Left lobe of liver (tissue), 2 donors: ENCODE measurements at places on chromosomes 3 and 15. TPM values are rescaled to one million over a fixed set of nuclear protein-coding genes. Genes with fewer than 3 reads are reported as not detected.

DNA sequence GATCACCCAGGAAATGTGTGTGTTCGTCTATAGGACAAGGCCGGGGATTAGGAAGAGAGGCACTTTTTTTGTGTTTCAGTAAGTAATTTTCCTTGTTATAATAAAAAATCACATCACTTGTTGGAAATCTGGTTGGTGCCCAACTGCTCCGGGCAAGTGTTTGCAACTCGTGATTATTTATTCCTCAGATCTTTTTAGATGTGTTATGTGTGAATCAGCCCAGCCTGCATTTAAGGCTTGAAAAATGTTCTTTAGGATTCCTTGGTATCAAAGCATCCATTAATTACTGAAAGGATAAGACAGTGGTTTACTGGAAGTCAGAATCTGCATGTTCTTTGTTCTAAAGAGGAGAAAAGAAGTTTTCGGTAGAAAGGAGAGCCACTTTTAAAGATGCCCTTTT is 345.6 kb downstream of the FEZF2 start:
- DNase-seq: no peak

DNA sequence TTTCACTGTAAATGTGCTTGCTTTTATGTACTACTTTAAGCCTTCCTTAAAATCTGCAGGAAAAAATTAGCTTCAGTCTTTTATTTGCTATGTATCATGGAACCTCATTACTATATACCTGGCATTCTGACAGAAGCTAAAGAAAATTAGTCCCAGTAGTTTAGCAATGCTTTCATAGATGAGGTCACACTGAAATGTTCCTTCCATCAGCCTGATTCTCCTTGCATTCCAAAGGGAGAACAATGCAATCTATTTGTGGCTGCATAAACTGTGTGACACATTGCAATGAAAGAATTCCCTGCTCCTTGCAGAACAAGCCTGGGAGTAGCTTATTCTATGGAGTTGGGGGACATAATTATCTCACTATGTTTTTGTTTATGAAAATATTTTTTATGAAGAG is 691.5 kb upstream of the ARPP21 start:
- DNase-seq: no peak

- no peak for DNase-seq
Observed at GRCh38 chr3:56998076-56998529, 62.4 kb upstream of the SPATA12 start.

- no peak for DNase-seq
Observed at GRCh38 chr15:77608774-77609173, 23.9 kb downstream of the LINGO1 start.

Gene TTBK2
- total RNA-seq: 6.6 TPM

Gene GAP43
- total RNA-seq: not detected

GRCh38 chr15:76345880-76346668 is 9.5 kb downstream of the ISL2 start:
- no peak for DNase-seq

DNA sequence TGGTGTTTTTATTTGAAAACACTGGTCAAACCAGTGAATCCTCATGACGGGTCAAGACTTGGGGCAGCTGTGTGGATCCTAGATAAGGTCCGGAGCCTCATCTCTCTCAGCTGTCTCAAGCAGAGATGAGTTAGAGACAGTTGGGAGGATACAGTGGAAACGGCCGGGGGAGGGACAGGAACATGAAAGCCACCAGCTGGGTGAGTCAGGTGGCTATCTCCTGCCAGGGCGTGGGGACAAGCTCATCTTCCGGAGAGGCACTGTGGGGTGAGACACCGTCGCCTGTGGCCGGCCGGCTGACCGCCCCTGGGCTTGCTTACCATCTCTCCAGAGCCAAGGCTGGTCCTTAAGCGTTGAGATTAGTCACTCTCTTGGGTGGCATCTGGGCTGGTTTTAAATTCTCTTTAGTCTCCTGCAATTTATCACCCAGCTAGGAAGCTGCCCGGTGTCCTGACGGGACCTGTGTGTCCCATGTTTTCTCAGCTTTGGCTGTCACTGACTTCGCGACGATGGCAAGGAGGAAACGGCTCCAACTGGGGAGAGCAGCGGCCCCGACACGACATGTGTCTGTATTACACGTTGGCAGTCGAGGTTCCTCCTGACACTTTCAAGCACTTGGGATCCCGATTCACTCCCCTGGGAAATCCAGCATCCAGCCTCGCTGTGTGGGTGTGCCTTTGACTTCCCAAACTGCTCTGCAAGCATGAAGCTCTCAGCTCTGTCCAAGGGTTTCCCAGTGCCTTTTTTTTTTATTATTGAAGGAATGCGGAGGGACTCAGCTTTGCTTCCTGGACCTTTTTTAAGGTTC is 7.5 kb downstream of the ST8SIA2 start:
- DNase-seq: no peak

- DNase-seq: no peak
Observed at GRCh38 chr3:16013568-16013967, 160.9 kb upstream of the GALNT15 start.

DNA sequence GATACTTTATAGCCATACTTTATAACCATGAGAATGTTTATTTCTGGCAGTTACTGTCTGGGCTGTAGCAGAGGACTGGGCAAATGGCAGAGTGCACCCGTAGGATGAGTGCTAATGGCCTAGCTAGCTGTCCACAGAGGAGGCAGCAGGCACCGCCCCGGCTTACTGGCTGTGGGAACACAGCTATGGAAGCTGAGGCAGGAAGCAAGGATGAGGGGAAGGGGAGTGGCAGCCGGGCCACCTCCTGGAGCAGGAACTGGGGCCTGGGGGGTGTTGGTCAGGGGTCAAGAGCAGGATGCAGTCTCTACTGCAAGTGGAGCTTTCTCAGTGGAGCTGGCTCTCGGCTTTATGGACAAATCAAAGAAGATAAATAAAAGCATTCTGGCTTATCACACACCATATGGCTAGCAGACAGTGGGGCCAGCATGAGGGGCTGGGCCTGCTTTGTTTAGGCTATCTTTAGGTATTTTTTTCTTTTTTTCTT is 316.8 kb upstream of the CTDSPL start:
- no peak for DNase-seq

DNA sequence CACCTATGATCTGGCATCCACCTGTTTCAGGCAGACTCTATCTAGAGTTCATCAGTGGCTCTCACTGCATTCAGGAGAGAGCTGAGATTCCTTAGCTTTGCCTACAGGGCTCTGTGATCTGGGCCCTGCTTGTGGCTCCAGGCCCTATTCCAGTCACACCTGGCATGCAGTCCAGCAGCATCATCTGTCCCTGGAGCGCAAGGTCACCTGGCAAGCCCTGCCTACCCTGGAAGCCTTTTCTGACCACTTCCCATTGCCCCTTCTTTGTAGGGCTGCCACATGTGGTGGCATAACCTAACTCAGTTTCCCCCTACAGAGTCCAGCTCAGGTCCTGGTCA is 115.1 kb upstream of the PLXNA1 start:
- peak; percentile 23 for DNase-seq

Gene RPLP1
- total RNA-seq: 577 TPM

Gene EBLN2
- total RNA-seq: 2.0 TPM

DNA sequence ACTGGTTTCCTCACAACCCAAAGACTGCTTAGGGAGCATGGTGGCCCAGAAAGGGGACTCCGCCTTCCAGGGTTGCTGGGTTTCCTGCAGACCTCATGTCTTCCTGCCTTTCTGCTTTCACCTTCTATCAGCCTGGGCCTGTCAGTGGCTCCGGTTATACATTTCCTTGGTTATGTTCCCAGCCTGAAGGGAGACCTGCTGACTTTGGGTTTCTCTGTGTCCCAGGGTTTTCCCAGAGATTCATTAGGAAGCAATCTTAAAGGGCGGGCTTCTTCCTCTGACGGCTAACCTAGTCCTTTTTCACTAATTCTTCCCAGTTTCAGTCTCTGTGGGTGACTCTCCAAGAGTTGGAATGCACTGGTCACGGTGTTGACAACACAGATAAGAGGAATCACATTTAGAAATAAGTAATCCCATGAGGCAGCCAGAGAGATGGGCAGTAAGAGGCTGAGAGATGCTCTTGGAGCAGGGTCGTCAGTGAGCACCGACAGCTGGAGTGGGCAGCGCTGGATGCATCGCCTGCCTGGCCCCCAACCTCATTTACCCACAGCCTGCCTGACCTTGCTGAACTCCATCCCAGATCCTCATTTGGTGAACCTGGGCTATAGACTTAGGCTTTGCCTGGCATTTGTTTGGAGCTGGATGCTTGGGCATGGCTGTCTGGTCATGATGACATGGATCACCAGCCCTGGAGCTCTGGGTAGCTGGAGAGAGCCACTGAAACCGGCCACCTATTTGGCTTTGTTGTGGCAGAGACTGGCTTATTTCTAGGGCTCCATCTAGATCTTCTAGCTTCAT is 10.0 kb upstream of the EHD4 start:
- DNase-seq: peak; percentile 28

GRCh38 chr15:44081026-44082013 is 113.8 kb downstream of the FRMD5 start:
- DNase-seq: no peak

DNA sequence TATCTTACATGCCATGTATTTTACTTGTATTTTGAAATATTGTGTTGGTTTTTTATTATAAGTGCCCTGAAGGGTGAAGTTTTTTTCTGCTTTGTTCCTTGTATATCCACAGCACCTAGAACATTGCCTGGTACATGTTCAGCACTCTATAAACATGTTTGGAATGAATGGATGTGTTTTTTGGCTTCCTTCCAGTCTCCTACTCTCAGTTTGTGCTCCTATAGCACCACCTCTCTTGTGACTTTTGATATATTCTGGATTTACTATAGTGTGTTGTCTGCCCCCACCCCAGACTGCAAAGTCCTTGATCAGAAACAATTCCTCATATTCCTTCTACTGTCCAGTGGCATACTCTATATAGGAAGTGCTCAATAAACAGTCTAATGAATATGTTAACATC is 60.6 kb downstream of the PLCL2 start:
- no peak for DNase-seq

GRCh38 chr15:40034186-40034946 is 4.6 kb downstream of the SRP14 start:
- no peak for DNase-seq

Gene KNSTRN
- total RNA-seq: 9.2 TPM

DNA sequence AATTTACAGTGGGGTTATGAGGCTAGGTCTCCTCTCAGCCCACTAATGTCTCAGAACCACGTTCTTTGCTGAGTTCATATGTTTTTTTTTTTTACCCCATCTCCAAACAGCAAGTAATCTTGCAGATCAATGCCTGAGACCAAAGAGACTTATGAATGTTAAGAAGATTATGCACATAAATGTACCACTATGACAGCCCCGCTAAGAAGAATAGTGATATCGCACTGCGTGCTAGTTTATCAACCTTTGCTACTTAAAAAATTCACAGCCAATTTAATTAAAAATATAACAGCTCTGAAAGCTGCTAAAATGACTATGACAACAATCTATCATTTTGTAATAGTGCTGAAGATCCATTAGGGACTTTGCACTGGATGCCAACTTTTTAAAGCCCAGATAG is 739.0 kb upstream of the CFAP20DC start:
- no peak for DNase-seq

Gene DAZL
- total RNA-seq: not detected

GRCh38 chr3:110519071-110519470 is 552.5 kb upstream of the NECTIN3 start:
- DNase-seq: no peak

Gene WDR93
- total RNA-seq: not detected

- no peak for DNase-seq
Observed at GRCh38 chr3:123859177-123859576, 25.0 kb downstream of the MYLK start.

GRCh38 chr3:158789592-158789991 is 12.3 kb upstream of the MFSD1 start:
- DNase-seq: no peak

Gene LSAMP
- total RNA-seq: 0.28 TPM

- no peak for DNase-seq
Observed at GRCh38 chr3:13767896-13768295, 112.0 kb downstream of the WNT7A start.

Gene PROK2
- 0.25 TPM for total RNA-seq

Gene NMNAT3
- 1.5 TPM for total RNA-seq

Gene VEPH1
- 0.58 TPM for total RNA-seq

Gene CDCP1
- 0.53 TPM for total RNA-seq

DNA sequence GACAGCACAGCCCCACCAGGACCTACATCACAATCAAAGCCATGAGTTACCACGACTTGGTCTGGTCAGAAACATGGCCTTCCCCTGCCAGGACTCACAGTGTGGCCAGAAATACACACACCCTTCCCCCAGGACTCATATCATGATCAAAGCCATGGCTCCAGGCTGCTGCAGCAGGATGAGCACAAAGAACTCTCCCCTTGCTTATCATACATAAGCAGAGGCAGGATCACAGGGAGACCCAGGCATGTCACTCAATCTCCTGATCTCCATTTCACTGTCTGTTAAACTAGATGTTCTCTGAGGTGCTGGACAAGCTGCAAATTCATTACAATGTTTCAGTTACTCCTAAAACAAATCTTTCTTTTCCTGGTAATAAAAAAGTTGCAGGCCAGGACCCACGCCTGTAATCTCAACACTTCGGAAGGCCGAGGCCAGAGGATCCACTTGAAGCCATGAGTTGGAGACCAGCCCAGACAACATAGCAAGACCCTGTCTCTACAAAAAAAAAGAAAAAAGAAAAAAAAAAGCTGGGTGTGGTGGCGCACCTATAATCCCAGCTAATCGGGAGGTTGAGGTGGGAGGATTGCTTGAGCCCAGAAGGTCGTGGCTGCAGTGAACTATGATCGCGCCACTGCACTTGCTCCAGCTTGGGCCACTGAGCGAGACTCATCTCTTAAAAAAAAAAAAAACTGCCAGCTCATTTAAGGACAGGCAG is 1.2 kb downstream of the PFKFB4 start:
- no peak for DNase-seq

Gene CPA3
- total RNA-seq: 0.25 TPM
